ENCODE measurements at places on chromosomes 6 and 20.

DNA sequence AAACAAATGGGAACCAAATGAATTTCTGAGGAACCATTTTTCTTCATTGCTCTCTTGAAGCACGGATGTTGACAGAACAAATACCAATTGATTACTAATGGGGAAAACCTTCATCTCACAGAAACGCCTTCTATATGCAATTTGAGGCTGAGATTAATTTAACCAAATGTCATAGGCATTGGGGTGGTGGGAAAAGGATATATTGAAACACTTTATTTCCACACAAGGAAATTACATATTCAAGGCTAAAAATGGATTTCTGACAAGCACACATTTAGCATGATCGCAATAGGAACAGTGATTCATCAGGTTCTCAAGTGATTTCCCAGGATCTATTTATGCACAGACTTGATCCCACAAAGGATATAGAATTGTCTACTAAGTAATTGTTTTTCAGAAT, 88.9 kb downstream of the COL12A1 start:
- DNase-seq = no peak

DNA sequence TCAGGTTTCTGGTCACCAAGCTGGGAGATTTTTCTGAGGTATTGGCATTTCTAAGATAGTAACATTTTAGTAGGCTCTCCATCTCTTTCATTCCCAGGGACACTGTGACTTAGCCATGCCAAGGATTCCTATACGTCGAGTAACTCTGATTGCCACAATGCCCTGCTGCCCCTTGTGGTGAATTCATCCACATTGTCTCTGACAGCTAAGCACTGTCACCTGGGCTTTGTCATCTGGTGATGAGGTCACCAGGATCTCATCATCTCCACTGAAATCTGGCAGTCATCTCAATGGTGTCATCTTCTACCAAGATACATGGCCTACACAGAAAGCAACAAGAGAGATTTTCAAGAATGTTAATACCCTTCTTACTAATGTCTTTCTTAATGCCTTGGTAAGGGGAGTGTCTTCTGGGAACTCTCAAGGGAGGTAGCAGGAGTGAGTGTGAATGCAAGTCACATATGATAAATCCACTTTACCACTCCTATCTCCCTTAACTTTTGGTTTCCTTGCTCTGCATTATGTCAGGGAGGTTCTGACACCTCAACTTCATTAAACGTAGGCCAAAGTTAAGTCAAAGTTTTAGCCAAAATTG, 246.7 kb downstream of the CD109 start:
- DNase-seq = no peak

GRCh38 chr6:18444111-18444510, 57.0 kb downstream of the RNF144B start:
- no peak for DNase-seq

DNA sequence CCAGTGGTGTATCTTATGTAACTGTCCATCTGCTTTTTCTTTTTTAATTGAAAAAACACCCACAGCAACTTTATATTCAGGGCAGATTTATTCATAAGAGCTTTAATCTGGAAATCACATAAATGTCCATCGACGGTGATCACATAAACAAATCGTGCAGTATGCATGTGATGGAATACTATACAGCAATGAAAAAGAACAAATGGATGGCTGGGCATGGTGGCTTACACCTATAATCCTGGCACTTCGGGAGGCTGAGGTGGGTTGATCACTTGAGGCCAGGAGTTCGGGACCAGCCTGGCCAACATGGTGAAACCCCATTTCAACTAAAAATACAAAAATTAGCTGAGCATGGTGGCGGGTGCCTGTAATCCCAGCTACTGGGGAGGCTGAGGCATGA, 39.1 kb downstream of the VSTM2L start:
- no peak for DNase-seq

DNA sequence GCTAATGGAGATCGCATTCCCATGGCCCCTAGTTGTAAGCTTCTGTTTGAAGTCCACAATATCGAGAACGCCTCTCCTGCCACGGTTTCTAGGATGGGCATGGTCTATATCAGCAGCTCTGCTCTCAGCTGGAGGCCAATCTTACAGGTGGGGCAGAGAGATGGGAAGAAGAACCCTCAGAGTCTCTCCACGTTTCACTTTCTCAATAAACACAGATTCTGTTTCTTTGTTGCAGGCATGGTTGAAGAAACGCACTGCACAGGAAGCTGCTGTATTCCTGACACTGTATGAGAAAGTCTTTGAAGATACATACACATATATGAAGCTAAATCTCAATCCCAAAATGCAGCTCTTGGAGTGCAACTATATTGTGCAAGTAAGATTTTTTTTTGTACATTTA, 157.9 kb downstream of the DNAH8 start:
- DNase-seq = no peak

DNA sequence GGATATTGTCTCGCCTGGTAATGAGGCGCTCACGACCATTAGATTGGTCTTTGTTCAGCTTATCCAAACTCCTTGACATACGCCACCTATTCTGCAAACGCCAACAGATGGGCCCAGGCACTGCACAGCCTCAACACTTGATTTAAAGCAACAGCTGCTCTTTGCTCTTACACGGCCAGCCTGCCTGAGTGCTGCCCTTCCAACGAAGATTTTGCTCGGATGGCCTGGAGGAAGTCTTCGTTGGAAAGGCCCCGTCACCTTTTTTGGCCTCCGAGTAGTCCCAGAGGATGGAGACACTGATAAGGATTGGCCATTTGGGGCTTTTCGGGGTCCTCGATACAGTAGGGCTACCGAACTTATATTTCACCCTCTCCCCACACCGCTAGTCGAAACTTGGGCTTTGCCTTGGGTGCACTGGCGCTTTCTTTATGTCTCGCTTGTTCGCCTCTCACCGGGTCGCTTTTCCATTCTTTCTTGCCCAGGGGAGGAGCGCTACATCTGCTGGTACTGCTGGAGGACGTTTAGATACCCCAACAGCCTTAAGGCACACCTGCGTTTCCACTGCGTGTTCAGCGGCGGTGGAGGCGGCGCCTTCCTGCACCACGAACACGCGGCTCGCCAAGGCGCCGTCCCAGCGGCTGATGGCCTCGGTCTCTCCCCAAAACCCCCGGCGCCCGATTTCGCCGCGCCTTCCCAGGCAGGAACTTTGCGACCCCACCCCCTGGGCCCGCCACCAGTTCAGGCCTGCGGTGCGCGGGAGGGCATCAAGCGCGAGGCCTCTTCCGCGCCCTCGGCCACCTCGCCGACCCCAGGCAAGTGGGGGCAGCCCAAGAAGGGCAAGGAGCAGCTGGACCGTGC, 6.1 kb downstream of the PRDM13 start:
- DNase-seq = no peak

Data from CD4-positive, alpha-beta T cell treated with Interleukin-15 for 4 hours (primary cell).